Occipital lobe (tissue), 3 donors: ENCODE measurements at places on chromosomes 1 and 21. TPM values are rescaled to one million over a fixed set of nuclear protein-coding genes. Genes with fewer than 3 reads are reported as not detected.

The NMNAT2 gene
- total RNA-seq, result 41.5 TPM

The SLC19A2 gene
- 31.5 TPM for total RNA-seq

The HMCN1 gene
- 2.0 TPM for total RNA-seq

The ATP1A2 gene
- 47.1 TPM for total RNA-seq

The CDK18 gene
- total RNA-seq, result 0.16 TPM

The NPL gene
- total RNA-seq, result 38.4 TPM
